Type B pancreatic cell (in vitro differentiated cells): ENCODE measurements at places on chromosomes 6 and 20.

GRCh38 chr6:145878591-145879295 is 64.1 kb upstream of the FBXO30 start:
- DNase-seq: no peak

DNA sequence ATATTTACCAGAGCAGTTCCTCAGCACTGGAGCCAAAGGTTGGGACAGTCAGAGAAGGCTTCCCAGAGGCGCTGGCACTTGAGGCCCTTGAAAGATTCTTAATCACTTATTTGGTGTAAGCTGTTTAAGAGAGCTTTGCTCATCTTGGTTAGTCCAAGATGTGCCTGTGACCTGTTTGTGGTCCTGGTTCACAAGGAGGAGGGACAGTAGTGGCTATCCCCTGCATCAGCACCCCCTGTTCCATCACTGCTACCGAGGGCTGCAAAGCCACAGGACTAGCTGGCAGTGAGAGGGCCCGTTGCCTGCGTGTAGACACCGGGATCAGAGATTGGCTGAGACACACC is 35.7 kb downstream of the VEGFA start:
- DNase-seq: no peak

DNA sequence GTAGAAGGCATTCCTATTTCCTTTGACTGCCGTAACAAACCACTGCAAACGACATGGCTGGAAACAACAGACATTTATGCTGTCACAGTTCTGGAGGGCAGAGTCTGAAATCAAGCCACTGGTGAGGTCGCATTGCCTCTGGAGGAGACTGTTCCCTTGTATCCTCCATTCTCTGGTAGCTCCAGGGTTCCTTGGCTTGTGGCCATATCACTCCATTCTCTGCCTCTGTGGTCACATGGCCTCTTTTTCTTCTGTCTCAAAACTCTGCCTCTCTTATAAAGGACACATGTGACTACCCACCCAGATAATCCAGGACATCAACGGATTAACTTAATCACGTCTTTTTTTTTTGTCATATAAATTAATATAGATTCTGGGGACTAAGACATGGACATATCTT is 84.4 kb downstream of the LYRM2 start:
- DNase-seq: no peak

GRCh38 chr6:72864799-72865198 is 242.9 kb downstream of the KCNQ5 start:
- DNase-seq: no peak

- DNase-seq: no peak
Measured at GRCh38 chr6:109944448-109944847, 33.7 kb upstream of the GPR6 start.

DNA sequence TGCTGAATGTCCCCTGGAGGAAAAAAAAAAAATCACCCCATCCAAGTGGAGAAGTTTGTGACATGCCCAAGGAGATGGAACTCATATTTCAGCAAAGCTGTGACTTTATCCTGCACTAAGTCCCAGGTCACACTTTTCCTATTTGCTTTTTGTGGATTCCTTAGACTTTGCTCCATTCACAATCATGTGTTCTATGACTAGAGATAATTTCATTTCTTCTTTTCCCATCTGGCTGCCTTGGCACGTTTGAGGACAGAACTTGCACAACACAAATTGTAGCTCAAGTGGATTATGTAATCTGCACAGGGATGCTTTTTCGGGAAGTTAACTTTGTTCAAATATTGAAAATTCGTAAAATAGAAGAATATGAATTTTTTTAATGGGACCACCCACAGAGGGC is 100.7 kb upstream of the PTPN1 start:
- DNase-seq: no peak

GRCh38 chr6:25042036-25042521 is 106.3 kb upstream of the RIPOR2 start:
- no peak for DNase-seq

- no peak for DNase-seq
Measured at GRCh38 chr20:41047975-41048305, 19.3 kb downstream of the TOP1 start.

- no peak for DNase-seq
Measured at GRCh38 chr6:93424303-93425064, 5.1 kb upstream of the EPHA7 start.

DNA sequence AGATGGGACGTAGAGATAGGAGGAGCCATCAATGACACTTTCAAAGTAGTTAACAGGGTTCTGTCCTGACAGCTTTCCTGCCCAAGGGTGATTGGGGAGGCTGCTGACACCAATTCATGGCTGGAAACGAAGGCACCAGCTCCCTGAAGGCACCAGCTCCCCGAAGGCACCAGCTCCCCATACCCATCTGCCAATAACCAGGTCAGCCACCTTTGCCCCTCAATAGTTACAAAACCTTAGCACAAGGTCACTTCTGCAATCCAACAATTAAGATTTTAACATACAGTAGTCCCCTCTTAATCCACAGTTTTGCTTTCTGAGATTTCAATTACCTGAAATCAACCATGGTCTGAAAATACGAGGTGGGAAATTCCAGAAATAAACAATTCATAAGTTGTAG is 51.7 kb downstream of the ELOVL5 start:
- DNase-seq: no peak

- DNase-seq: no peak
Measured at GRCh38 chr6:150550244-150550643, 49.4 kb upstream of the PLEKHG1 start.

DNA sequence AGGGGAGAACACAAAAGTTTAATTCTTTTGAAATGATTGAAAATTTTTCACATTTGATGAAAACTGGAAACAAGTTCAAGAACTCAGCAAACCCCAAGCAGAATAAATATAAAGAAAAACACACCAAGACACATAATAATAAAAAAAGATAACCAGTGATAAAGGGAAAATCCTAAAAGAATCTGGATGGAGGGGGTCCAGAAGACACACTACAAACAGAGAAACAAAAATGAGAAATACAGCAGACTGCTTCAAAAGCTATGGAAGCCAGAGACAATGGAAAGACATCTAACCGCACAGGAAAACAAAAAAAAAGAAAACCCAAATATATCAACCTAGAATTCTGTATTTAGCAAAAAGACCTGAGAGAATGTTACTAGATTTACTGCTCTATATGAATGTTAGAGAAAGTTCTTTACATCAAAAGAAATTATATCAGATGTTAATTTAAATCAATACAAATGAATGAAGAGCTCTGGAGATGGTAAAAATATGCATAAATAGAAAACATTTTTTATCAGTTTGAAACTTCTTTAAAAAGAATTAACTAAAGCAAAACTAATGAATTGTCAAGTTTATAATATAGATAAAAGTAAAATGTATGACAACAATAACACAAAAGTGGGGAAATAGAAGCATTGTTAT is 310.7 kb upstream of the PREP start:
- no peak for DNase-seq

- DNase-seq: no peak
Measured at GRCh38 chr6:68094070-68094469, 541.0 kb upstream of the ADGRB3 start.

- DNase-seq: no peak
Measured at GRCh38 chr20:21380711-21381110, 16.6 kb downstream of the NKX2-4 start.

GRCh38 chr6:42368181-42368580 is 83.5 kb downstream of the TRERF1 start:
- no peak for DNase-seq
